Astrocyte of the spinal cord (primary cell): ENCODE measurements at places on chromosomes 13 and 19.

- no peak for DNase-seq
These were observed 220.1 kb upstream of the SERP2 start for GRCh38 chr13:44153496-44153895.

- peak; percentile 20 for DNase-seq
These were observed 651.8 kb downstream of the PCDH9 start for GRCh38 chr13:66578305-66578704.

DNA sequence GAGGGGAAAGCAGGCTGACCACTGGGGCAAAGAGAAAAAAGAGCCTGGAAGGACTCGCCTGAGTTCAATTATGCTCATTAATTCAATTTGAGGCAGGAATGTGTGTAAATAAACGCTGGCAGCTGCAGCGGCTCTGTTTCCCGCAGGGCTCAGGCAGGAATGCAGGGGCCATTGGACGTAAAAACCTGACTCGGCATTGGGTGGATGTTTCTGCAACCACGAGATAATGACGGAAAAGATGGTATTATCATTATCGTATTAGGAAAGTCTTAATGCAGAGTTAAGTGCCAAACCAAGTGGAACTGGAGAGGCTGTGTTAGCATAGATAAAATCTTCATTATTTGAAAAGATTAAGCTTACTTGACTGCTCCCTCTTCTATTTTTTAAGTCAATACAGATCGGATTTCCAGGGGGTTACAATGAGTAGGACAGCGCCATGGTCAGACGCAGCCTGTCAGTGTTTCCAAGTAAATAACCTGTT is 169.8 kb downstream of the SHISA2 start:
- peak; percentile 82 for DNase-seq

GRCh38 chr13:80235166-80235966 is 105.6 kb downstream of the SPRY2 start:
- DNase-seq: peak; percentile 47

DNA sequence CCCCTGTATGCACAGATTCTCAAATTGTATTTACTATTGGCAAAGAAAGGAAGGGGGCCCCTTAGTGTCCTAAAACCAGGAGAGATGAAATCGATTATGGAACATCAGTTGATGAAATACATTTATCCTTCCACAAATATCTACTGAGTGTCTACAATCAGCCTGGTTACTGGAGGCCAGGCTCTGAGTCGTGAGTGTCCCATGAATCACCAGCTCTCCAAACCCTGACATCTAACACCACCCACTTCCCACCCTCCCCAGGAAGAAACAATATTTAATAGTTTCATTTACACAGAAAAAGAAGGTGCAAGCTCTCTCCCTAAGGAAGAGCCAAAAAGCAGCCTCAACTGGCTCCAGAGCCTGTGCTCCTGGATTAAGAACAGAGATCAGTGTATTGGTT is 25.2 kb downstream of the KCTD15 start:
- DNase-seq: no peak

DNA sequence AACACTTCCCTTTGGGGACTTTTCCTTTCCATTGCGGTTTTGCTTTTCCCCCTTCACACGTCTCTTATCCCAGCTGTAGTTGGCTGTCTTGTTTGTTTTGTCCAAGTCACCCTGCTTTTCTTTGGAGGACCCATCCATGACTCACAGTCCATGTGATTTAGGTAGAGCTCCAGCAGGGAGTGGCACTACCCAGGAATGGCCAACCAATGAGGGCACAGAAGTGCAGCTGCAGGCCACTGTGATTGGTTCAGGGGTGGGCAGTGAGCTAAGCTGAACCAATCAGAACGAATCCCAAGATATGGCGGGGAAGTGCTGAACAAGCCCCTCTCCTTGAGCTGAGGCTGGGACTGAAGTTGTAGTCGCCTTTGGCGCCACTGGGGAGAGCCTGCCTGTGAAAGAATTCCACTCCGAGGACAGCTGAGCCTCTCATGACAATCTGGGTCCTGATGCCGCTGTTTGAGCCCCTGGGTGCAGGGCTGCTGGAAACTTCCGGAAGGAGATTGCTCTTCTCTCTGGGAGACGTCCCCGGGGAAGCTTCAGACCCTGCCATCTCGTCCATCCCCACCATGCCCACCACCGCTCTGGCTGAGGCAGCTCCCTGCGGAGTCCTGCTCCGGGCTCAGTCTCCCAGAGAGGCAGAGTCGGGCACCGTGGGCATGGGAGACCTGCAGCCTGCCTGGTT is 62.9 kb upstream of the URI1 start:
- no peak for DNase-seq

DNA sequence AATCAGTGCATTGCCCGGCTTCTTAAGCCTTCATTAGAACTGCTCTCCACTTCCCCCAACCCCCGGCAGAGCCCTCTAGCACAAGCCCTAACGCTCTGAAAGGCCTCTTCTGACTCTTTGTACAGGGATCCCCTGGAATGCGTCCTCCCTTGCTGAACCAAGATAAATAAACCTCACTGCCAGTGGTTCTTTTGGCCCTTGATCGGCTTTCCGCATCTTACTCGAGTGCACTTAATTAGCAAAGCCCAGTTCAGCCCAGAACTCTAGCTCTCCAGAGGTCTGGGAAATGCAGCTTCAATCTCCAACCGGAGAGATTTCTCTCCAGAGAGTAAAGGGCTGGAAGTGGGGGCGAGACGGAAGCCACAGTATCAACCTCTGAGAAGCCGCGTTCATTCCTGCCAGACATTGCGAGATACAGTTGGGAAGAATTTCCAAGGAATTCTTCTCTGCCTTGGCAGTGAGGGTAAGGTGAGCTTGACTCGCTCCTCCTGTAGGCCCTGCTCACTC is 8.7 kb upstream of the ZNF444 start:
- peak; percentile 36 for DNase-seq

DNA sequence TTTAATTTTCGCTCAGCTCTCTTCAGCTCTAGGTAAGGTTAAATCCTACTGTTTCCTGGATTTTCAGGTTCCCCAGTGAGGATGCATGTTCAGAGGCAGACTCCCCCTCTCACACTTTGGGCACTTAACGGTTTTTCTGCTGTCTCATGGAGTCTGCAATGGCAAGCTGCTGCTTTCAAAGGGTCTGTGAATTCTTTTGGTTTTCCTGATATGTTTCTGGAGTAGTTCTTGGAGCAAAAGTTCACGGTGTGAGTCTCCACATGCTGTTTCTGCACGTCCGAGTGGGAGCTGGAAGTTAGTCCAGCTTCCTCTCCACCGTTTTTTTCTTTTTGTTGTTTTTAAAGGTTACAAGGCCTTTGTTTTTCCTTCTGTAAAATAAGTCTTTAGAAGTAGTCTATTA is 35.4 kb downstream of the DNAJC15 start:
- peak; percentile 79 for DNase-seq

- no peak for DNase-seq
These were observed 13.3 kb downstream of the ZNF560 start for GRCh38 chr19:9485140-9485539.

DNA sequence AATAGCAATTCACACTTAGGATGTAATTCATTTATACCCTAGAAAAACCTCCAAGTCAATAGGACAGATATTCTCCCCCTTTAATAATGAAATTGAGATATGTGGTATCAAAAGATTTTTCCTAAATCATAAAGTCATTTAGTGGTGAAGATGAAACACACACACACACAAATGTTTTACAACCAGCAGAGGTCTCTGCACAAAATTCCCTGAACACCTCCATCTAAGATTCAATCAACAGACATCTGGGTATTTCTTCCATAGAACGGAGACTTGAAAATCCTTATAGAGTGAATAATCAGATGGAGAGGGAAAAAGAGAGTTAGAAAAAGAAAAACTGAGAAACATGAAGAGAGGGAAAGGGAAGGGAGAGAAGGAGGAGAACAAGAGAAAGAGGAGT is 52.8 kb downstream of the MYCBP2 start:
- no peak for DNase-seq
